CD8-positive, alpha-beta memory T cell (primary cell): ENCODE measurements at places on chromosomes 1 and 21. TPM values are rescaled to one million over a fixed set of nuclear protein-coding genes. Genes with fewer than 3 reads are reported as not detected.

LAMB3 gene
- 1.3 TPM for total RNA-seq

CFAP107 gene
- total RNA-seq: not detected

RNU1-4 gene
- total RNA-seq: 1,300 TPM

DNA sequence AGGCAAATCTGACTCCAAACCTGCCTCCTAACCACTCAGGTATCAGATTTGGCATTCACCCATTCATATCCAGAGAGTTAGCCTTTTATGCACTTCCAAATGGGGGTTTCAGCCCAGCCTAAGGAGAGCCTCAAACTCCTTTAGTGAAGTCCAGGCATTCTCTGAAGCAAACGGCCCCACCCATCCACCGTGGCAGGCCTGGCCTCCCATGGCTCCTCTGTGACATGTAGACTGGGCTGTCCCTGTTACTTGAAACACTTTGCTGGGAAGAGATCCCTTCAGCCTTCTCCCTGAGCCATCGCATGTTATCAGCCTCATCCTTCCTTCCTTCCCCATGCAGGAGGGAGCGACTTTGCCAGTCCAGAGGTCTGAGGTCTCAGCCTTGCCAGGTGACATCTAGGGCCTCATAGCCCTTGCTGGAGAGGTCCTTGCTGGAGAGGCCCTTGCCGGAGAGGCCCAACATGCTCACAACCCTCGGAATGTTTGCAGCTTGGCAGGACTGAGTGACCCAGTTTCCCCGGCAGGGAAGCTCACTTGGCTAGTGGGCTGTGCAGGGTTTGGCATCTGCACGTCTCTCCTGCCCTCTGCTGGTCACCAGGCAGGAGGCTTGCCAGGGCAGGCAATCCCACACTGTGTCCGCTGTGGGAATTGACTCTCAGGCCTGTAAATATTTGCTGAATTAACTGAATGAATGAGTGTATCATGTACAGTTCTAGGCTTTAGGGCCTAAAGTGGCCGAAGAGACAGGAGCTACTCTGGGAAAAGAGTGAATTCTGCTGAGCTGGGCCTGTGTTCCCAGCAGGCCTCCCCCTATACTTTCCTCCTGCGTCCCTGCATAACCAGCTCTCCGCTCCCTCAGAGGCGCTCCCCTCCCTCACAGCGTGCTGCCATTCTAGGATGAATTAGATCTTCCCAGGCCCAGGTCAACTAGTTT is 26.7 kb upstream of the RBM15 start:
- peak; percentile 82 for DNase-seq

GRCh38 chr21:28113718-28114117 is 879.0 kb downstream of the LTN1 start:
- DNase-seq: no peak

DNA sequence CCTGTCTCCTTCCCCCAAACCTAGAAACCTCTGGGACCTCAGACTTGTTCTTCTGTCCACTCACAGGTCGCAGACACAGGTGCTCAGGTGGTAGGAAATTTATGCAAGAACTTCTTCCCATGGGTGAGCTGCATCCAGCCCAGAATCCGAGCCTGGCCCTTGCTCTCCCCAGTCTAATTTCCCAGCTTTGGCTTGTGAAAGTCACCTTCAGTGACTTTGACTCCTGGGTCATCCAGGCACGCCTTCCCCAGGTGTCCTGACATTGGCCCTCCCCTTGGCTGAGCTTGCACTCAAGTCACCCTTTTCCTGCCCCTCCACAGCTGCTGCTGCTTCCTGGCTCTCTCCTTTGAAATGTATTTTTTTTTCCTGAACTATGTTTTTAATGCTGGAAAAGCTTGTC is 6.6 kb downstream of the IPO13 start:
- DNase-seq: no peak
